NCI-H69 (cell line): ENCODE measurements at places on chromosomes 16 and 17.
A peak's percentile ranks its signal among the peaks of the same experiment; 100 is the strongest.

- no peak for DNase-seq
Observed at GRCh38 chr17:61239327-61239726, 160.3 kb upstream of the TBX2 start.

DNA sequence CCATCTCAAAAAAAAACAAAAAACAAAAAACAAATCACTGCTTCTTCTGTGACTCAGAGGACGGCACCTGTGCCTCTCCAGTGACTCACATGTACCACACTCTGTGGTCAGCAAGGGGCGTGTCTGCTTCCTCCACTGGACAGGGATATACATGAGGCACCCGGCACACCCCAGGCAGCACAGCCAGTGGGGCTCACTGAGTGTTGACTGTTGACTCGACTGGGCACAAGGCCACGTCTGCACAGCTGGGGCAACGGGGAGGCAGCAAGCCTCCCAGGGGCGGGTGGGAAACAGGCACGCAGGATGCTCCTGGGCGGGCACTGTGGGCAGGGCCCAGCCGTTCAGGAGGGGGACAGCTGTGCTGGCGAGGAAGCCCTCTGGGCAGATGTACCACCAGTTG, 64.1 kb downstream of the TIMM22 start:
- peak; percentile 60 for DNase-seq

- no peak for DNase-seq
Observed at GRCh38 chr16:386641-387156, 4.9 kb upstream of the PGAP6 start.

GRCh38 chr16:88552815-88553214, 17.4 kb upstream of the ZC3H18 start:
- no peak for DNase-seq

GRCh38 chr17:81961087-81961511, at the start of gene NOTUM:
TSS of gene NOTUM (minus strand) at chr17:81961187. CDS start at chr17:81960909, 278 bp downstream.
- DNase-seq, result peak; percentile 82

- DNase-seq, result no peak
Observed at GRCh38 chr16:70725912-70726828, 40.3 kb upstream of the MTSS2 start.

DNA sequence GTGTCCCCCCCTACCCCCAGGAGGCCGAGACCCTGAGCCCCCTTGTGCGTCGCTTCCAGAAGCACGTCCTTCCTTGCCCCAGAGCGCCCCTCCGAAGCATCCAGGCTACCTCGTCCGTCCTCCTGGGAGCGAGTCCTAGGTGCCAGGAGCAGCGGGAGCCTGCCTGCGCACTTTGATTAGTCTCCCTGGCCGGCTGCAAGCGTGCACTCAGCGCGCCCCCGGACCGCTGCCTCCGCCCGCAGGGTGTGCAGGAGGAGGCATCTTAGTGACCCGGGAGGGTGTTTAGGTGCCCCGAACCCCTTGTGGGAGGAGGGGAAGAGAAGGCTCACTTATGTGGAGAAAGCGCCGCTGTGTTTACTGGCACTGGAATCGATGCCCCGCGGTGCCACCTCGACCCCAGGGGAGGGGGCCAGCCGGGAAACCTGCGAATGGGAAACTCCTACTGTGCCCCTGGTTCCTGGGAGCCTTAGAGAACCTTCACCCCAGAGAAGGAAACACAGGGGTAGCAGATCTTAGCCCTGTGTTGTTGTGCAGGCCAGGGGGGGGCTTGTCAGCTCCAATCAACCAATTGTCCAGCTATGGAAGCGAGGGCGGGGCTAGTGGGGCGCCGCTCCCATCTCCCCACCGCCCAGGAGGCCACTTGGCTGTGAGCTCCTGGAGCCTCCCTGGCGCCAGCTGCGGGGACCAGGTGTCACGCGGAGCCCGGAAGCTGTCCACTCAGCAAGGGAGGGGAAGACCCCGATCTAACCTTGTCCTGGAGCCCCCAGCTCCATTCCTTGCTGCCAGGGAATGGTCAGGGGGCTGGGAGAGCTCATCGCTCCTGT, 922.8 kb upstream of the EEF2KMT start:
- DNase-seq, result peak; percentile 7

DNA sequence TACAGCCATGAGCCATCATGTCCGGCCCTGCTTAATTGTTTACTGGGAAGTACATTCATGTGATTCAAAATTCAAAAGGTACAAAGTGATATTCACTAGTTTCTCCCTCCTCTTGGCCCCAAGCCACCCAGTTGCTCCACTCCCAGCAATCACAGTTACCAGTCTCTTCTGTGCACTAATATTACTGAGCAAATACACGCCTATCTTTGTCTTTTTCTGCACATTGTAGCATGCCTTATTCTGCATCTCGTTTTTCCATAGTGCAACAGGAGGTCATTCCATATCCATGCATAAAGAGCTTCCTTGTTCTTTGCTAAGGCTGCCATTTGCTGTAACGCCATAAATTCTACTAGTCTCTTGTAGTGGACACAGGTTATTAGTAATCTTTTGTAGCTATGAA, 2.2 kb upstream of the ALOX15 start:
- DNase-seq, result peak; percentile 6

GRCh38 chr16:35730251-35730650, 2270.8 kb downstream of the TP53TG3F start:
- DNase-seq, result no peak

- no peak for DNase-seq
Observed at GRCh38 chr17:46896991-46897390, 26.0 kb upstream of the GOSR2 start.

DNA sequence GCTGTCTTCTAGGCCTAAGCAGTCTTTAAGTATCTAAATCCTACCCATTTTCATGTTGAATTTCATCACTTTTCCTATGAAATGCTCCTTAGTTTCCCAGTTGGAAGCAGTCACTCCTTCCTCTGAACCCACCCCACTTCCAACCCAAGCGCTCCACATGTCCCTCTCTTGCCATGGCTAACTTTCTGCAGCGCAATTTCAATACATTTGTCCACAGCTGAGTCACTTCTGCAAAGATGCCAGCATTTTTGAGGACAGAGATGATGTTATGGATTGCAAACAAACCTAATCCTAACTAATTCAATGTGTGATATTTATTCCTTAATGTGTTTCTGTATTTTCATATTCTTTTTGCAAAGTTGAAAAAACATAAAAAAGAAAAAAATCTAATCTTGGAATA, 71.7 kb downstream of the HLF start:
- DNase-seq, result no peak

DNA sequence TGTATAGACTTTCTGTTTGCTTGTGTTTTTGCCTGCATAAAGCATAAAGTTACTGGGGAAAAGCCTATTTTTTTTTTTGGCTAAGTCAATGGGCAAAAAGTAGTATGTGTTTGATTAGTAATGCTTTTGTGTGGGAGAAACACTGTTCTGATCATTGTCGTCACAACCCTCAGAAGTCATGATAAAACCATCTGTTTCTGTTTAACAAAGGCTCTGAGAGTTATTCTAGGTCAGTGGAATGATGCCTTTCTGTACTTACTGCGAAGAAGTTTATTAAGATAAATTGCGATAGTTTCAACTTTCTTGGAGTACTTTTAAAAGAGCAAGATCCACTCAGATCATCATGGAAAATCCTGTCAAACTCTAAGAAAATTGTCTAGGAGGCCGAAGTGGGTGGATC, 80.9 kb downstream of the PRKCA start:
- DNase-seq, result no peak

- no peak for DNase-seq
Observed at GRCh38 chr16:2211923-2212347, 1.3 kb upstream of the BRICD5 start.

GRCh38 chr17:37718324-37719048, 26.4 kb downstream of the HNF1B start:
- no peak for DNase-seq
